Ascending aorta (tissue), 2 donors: ENCODE measurements at places on chromosomes 12 and 14.

GRCh38 chr12:120257041-120257821 lies 8.3 kb downstream of the PXN start:
- H3K4me3 ChIP-seq, result peak overlapping the region; percentile 0
- H3K27ac ChIP-seq, result peak overlapping the region; percentile 89
- H3K4me1 ChIP-seq, result peaks cover 25% of the 10 kb centered on the region
- H3K36me3 ChIP-seq, result peaks cover 6% of the 10 kb centered on the region

- no peaks in the 10 kb centered on the region for H3K4me1 ChIP-seq
- peak overlapping the region; percentile 28 for H3K27ac ChIP-seq
- no peaks in the 10 kb centered on the region for H3K27me3 ChIP-seq
Measured at GRCh38 chr14:99230208-99231151, 41.5 kb downstream of the BCL11B start.

DNA sequence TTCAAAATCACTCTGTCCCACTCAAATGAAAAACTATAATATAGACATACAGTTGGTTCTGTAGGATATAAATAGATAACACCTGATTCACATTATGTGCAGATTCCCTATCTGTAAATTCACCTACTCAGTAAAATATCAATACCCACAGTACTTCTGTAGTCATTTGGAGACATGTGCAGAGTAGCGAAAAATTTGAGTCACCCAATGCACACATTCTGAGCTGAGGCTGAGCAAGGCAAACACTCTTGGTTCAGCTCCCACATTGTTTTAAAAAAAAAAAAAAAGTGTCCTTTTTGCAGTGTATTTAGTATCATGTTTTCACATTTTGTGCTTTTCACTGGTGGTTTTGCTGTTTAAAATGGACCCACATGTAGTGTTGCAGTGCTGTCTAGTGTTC lies 27.3 kb upstream of the BBS10 start:
- H3K4me1 ChIP-seq, result no peaks in the 10 kb centered on the region
- no peaks in the 10 kb centered on the region for H3K27me3 ChIP-seq
- peaks cover 49% of the 10 kb centered on the region for H3K36me3 ChIP-seq
- no peak overlapping the region for H3K27ac ChIP-seq
- H3K4me3 ChIP-seq, result no peak overlapping the region

DNA sequence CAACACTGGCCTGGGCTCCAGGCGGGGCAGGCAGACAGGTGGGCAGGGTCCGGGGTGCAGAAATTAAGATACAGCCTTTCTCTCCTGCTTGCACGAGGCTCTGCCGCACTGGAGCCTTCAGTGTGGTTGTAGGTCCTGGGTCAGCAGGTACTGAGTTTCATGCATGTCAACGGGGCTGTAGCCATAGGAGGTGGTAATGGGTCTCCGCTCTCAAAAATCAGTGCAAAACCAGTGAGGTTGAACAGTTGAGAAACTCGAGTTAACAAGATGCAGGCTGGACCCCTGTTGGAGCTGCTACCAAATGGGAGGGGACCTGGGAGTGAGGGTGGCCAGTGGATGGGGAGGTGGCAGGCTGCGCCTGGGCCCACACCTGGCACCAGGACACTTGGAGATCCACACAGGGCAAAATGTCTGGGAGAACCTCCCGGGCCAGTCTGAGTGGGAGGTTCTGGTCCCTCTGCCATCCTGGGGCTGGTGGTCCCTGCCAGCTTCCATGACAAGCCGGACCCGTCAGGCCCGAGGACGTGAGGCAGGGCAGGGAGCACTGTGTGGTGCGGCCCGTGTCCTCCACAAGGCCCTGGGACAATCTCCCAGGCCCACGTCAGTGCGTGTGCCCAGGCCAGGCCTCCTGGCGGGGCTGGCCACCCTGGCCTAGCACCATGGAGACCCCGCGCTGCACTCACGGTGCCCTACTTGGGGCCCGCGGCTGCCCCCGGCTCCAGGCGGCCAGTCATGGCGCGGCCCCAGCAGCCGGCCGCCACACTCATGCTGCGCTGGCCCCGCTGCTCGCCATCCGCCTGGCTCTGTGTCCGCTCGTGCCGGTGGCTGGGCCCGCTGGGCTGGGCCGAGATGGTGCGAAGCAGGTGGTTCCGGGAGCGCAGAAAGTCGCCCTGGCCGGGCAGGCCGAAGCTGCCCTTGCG lies 5.1 kb downstream of the ARL6IP4 start:
- no peak overlapping the region for H3K4me3 ChIP-seq
- no peaks in the 10 kb centered on the region for H3K27me3 ChIP-seq
- no peak for DNase-seq

DNA sequence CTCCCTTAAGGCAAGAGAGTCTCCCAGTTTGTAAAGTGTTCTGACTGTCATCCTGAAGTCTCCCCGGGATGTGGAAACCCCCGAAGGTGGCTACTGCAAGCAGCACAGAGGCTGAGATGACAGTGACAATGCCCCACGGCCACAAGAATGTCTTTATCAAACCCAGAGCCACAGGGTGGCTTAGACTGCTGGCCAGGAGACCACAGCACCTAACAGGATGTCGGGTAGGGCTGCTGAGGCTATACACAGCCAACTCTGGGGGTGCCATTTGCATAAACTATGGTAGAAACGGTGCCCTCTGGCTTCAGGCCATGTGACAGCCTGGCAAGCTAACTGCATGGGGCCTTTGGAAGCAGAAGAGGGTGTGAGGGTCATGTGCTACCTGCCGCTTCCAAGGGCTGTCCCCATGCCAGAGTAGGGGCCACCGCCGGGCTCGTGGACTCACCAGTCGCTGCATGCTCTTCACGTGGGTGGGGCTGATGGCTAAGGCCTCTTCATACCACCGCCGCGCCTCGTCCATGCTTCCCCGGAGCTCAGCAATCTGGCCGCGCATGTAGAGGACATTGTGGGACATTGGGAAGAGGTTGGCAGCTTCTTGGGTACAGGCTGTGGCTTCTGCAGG lies 180.9 kb downstream of the CALM1 start:
- H3K27ac ChIP-seq, result no peak overlapping the region
- H3K36me3 ChIP-seq, result peaks cover 4% of the 10 kb centered on the region
- no peaks in the 10 kb centered on the region for H3K27me3 ChIP-seq
- H3K4me3 ChIP-seq, result no peak overlapping the region
- DNase-seq, result no peak

- H3K27ac ChIP-seq, result no peak overlapping the region
- H3K36me3 ChIP-seq, result no peaks in the 10 kb centered on the region
- H3K4me1 ChIP-seq, result no peaks in the 10 kb centered on the region
- no peaks in the 10 kb centered on the region for H3K27me3 ChIP-seq
Measured at GRCh38 chr14:101501341-101501740, 60.0 kb upstream of the DIO3 start.

DNA sequence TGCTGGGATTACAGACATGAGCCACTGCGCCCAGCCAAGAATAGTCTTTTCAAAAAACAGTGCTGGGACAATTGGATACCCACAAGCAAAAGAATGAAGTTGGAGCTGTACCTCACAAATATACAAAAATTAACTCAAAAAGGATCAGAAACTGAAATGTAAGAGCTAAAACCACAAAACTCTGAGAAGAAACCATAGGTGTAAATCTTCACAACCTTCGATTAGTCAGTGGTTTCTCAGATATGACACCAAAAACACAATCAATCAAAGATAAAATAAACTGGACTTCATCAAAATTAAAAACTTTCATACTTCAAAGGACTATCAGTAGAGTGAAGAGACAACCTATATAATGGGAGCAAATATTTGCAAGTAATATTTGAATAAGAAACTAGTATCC lies 35.3 kb downstream of the SLC25A47 start:
- no peak overlapping the region for H3K4me3 ChIP-seq
- H3K36me3 ChIP-seq, result peaks cover 76% of the 10 kb centered on the region
- H3K27me3 ChIP-seq, result no peaks in the 10 kb centered on the region
- H3K4me1 ChIP-seq, result no peaks in the 10 kb centered on the region

DNA sequence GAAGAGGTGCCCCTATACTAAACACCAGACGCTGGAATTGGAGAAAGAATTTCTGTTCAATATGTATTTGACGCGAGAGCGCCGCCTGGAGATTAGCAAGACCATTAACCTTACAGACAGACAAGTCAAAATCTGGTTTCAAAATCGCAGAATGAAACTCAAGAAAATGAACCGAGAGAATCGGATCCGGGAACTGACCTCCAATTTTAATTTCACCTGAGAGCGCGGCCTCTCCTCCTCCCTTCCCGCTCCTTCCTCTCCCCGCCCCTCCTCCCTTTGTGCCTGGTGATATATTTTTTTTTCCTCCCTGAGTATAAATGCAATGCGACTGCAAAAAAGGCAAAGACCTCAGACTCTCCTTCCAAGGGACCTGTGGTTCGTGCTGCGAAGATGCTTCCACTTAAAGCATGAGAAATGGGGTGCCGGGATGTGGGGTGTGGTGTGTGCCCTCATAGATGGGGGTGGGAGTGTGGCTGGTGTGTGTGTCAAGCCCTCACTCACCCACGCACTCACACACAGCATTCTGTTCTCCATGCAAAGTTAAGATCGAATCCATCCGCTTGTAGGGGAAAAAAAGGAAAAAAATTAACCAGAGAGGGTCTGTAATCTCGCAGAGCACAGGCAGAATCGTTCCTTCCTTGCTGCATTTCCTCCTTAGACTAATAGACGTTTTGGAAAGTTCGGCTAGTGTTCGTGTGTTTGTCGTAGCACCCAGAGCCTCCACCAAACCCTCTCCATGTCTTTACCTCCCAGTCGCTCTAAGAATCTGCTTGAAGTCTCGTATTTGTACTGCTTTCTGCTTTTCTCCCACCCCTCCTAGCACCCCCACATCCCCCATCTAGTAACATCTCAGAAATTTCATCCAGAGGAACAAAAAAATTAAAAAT lies 4.5 kb downstream of the HOXC10 start:
- peaks cover 11% of the 10 kb centered on the region for H3K4me1 ChIP-seq
- no peak overlapping the region for H3K27ac ChIP-seq
- no peak overlapping the region for H3K4me3 ChIP-seq
- peaks cover 64% of the 10 kb centered on the region for H3K27me3 ChIP-seq
- H3K36me3 ChIP-seq, result no peaks in the 10 kb centered on the region

- H3K4me3 ChIP-seq, result peak overlapping the region; percentile 4
- peak overlapping the region; percentile 96 for H3K27ac ChIP-seq
- H3K27me3 ChIP-seq, result no peaks in the 10 kb centered on the region
Measured at GRCh38 chr12:52045794-52046199, 5.4 kb upstream of the NR4A1 start.

GRCh38 chr12:49093792-49094159 lies 825 bp downstream of the DHH start:
- no peak for DNase-seq
- peaks cover 10% of the 10 kb centered on the region for H3K27me3 ChIP-seq
- no peak overlapping the region for H3K27ac ChIP-seq
- peak overlapping the region; percentile 51 for H3K4me3 ChIP-seq
- peaks cover 25% of the 10 kb centered on the region for H3K36me3 ChIP-seq

DNA sequence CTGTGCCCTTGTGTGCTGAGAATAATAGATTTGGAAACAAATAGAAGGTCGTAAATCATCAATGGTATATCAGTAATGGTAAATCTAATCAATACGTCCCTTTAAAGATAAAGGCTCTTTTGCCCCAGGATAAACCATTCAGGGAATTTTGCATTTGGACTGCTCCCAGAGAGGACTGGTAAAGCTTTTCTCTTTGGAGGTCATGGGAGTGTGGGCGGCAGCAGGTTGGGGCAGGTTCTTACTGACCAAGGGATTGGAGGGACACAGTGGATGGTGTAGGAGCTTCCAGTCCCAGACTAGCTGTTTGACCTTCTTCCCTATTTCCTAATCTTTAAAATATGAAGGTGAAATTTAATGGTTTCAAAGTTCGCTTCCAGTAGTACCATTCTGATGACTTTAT lies 87.8 kb upstream of the NTF3 start:
- H3K4me3 ChIP-seq, result no peak overlapping the region
- no peak for DNase-seq
- no peaks in the 10 kb centered on the region for H3K4me1 ChIP-seq
- H3K27me3 ChIP-seq, result no peaks in the 10 kb centered on the region
